ENCODE measurements at places on chromosomes 7 and 10.

- DNase-seq, result no peak
Measured at GRCh38 chr7:40165216-40165615, 30.4 kb downstream of the SUGCT start.

GRCh38 chr10:14184841-14185315 is 145.8 kb downstream of the FRMD4A start:
- DNase-seq, result no peak

DNA sequence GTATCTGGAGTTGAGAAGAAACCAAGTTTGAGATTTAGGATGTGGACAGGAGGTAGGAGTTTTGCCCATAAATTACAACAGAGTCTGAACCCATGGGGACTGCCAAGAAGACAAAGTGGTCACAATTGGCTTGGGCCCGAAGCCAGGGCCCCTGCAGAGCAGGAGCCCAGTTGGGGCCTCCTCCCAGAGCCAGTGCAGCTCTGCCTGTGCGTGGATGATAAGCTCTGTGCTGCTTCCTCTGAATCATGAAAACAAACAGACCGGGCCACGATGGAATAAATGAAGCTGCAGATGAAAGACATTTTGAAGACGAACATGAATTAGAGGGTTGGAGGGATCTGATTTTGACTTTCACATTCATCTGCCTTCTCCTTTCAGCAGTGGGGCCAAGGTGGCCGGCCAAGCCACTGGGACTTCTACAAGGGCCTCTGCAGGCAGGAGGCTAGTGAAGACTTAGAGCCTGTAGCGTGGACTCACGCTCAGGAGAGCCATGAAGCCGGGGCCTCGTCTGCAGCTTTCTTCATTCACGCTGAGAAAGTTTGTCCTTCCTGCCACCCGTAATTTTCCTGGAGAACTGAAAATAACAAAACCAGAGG is 156.8 kb upstream of the LYZL1 start:
- DNase-seq, result peak; percentile 43

DNA sequence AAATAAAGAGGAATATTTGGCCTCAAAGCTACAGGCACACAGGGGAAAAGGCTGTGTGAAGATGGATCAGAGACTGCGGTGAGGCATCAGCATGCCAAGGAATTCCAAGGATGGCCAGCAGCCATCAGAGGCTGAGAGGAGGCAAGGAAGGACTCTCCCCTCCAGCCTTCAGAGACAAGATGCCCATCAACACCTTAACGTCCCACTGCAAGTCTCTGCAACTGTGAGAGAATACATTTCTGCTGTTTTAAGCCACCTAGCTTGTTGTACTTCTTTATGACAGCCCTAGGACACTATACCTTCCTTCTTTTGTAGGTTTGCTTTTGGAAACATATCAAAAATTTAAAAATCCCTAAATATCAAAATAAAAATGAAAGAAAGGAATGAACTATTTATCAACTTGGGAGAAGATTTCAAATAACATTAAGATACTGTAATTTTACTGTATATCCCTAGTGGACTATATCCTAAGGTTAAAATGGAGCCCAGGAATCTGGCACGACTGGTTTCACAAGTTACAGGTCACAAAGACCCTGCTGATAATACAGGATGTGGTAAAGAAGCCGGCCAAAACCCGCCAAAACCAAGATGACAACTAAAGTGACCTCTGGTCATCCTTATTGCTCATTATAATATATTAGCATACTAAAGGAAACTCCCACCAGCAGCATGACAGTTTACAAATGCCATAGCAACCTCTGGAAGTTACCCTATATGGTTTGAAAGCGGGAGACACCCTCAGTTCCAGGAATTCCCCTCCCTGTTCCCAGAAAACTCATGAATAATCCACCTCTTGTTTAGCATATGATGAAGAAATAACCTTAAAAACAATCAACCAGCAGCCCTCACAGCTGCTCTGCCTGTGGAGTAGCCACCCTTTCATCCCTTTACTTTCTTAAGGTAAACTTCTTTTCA is 185.2 kb downstream of the AVL9 start:
- DNase-seq, result peak; percentile 80

DNA sequence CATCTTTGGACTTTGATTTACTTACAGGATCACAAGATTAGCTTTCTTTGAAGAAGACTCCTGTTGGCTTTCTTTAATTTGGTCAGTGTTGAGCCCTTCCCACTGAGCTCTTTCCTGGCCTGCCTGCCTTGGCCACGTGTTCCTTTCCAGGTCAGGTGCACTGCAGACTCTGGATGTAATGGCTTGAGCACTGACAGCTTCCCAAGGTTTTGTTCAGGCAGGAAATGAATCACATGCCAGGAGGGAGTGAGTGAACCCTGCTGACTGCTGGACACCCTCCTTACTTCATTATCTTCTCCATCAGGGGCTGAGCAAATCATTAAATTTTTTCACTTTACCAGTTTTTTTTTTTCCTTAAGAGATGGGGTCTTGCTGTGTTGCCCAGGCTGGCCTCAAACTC is 29.8 kb downstream of the SNX10 start:
- DNase-seq, result no peak

- DNase-seq, result peak; percentile 64
Measured at GRCh38 chr7:30896036-30896435, 15.6 kb upstream of the AQP1 start.

GRCh38 chr7:49822856-49823255 is 49.4 kb downstream of the VWC2 start:
- DNase-seq, result no peak

- DNase-seq, result peak; percentile 76
Measured at GRCh38 chr7:74026903-74027682, 880 bp upstream of the ELN start.

GRCh38 chr10:20247891-20248708 is 431.9 kb downstream of the PLXDC2 start:
- no peak for DNase-seq

DNA sequence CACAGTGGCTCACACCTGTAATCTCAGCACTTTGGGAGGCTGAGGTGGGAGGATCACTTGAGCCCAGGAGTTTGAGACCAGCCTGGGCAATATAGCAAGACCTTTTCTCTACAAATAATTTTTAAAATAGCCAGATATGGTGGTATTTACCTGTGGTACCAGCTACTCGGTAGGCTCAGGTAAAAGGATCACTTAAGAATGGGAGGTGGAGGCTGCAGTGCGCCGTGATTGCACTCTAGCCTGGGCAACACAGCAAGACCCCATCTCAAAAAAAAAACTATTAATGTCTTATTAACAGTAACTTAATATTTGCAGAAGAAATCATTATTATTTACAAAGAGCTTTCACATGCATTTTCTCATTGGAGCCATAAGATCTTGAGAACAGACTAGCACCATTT is 103.6 kb downstream of the SGMS1 start:
- DNase-seq, result no peak

DNA sequence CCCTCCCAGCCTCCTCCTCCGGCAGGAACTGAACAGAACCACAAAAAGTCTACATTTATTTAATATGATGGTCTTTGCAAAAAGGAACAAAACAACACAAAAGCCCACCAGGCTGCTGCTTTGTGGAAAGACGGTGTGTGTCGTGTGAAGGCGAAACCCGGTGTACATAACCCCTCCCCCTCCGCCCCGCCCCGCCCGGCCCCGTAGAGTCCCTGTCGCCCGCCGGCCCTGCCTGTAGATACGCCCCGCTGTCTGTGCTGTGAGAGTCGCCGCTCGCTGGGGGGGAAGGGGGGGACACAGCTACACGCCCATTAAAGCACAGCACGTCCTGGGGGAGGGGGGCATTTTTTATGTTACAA is 83.3 kb downstream of the PAX2 start:
- no peak for DNase-seq

- peak; percentile 19 for DNase-seq
Measured at GRCh38 chr10:48659790-48660189, 24.9 kb upstream of the WDFY4 start.

DNA sequence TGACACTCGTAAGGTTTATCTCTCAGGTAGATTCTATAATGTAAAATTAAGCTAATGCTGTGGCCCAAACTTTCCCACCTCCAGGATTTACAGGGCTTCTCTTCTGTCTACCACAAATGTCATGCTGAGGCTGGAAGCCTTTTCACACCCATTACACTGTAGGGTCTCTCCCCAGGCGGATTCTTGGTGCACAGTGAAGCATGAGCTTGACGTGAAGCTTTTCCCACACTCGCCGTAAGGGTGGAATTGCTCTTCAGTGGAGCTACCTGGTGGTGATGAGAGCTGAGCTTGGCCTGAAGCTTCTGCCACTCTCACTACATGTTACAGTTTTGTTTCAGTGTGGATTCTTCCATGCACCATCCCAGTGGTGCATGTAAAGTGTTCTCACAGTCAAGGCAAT is 11.4 kb downstream of the FAM200A start:
- DNase-seq, result no peak

DNA sequence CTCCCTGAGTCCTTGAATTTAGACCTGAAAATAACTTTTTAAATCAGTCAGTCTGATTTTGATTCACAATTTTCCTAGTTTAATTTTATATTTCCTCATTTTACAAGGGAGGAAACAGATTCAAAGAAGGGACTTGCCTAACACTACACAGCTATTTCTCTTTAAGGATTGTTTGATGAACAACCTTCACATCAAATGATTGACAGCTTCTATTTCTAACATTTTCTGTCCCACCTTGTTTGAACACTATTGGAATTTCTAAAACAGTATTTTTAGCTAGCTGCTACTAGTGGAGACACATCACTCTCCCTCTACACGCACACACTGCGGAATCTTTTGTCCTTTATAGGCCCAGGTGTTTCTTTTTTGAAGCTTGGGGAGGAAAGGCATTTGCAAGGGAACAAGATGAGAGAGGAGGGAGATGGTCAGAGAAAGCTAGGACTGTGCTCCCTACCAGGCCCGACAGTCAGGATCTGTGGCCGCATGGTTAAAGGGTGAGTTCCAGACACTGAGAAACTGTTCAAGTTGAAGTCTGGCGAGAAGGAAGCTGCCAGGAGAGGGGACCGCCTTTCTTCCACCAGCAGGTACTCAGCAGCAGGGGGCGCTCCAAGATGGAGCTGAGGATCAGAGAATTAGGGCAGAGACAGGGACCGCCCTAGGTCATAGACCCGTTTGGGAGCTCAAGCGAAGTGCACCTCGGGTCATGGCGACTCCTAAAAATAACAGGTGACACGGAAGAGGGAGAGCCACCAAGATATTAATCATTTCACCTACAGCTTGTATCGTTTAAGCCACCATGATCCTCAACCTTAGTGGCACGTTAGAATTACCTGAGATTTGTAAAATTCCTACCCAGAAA is 49.7 kb downstream of the DNAJC12 start:
- peak; percentile 28 for DNase-seq

- DNase-seq, result no peak
Measured at GRCh38 chr7:28199021-28199510, 18.5 kb upstream of the JAZF1 start.

GRCh38 chr10:114188900-114189299 is 9.7 kb downstream of the TDRD1 start:
- no peak for DNase-seq

- no peak for DNase-seq
Measured at GRCh38 chr7:39659356-39660013, 36.1 kb downstream of the RALA start.

GRCh38 chr10:104032144-104032775 is 53.4 kb downstream of the COL17A1 start:
- no peak for DNase-seq

DNA sequence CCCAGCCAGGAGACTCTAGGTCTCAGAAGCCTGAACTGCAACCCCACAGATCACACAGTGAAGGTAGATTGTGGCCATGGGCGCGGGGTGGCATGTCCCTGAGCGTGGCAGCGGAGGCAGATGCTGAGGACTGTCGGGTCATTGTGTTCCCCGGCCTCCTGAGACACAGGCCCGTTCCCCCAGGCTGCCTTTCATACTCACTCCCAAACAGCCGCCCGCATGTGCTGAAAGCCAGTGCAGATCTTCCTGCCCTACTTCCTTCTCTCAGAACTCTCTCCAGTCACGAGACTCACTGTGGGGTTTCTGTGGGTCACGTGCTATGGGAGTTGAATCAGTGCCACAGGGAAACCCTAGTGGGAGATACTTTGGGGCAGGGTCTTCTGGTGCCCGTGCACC is 48.0 kb downstream of the ZNF467 start:
- DNase-seq, result no peak

GRCh38 chr7:82080254-82080927 is 310.5 kb upstream of the HGF start:
- peak; percentile 7 for DNase-seq

DNA sequence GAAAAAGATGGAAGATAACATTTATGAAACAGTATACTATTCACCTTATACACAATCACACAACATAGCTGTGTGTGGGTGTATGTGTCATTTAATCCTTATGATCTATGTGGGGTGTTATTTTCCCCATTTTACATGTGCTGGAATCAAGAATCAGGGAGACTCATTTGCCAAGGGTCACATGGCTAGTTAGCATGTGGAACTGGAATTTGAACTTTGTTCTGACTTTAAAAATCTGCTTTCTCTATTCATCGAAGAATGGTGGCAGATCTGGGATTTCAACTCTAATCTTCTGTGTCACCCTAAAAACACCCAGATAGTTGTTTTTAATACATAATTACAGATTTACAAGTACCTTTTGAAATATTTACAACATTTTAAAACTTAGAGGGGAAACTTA is 65.2 kb downstream of the ADAM22 start:
- no peak for DNase-seq
